ENCODE measurements at places on chromosomes 4 and X.

DNA sequence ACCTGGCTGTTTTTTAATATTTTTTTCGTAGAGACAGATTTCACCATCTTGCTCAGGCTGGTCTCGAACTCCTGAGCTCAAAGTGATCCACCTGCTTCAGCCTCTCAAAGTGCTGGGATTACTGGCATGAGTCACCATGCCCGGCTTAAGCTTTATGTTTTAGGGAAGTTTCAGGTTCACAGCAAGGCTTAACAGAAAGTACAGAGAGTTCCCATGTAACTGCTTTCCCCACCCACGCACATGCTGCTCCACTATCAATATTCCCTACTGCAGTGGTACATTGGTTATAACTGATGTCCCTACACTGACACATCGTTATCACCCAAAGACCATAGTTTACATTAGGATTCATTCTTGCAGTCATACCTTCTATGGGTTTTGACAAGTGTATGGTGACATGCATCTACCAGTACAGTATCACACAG is 62.7 kb downstream of the PRPS1 start:
- DNase-seq, result no peak

DNA sequence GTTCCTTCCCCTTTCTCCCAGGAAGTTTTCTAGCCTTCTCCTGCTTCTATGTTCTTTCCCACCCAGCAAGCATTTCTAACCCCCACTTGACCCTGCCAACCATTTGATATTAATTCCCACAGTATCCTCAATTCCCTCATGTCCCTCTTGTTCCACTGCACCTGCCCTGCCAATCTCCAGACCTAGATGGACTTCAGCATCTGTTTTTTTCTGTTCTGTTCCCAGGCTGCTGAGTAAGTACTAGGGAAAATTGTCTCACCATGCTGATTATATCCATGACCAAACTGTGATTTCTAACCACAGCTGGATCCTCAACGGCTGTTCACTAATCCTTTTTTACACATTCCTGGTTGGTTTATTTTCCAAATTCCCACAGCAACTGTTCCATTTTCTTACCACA is 37.7 kb downstream of the CLCN5 start:
- DNase-seq, result no peak

DNA sequence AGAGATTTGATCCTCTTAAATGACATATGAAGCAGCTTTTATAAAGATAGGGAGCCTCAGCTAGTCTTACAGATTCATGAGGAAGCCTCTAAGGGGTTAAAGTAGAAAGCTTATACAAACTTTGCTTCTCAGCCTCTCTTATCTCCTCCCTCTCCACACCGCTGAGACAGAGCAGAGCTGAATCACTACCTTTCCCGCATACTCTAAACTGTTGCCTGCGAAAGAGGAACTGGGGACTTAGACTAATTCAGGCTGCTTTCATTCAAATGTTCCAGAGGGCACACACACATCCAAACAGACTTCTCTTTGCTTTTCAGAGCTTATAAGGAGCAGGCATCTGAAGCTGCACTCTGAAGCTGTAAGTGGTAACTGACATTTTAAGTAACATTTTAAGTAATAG is at the start of gene SERTM2:
Gene SERTM2 (plus strand): TSS at position 169 of the 400 bp plus-strand sequence. CDS start 7,213 bp downstream, outside the sequence.
- DNase-seq, result no peak

GRCh38 chrX:112270991-112271390 is 188.4 kb upstream of the TRPC5 start:
- no peak for DNase-seq

DNA sequence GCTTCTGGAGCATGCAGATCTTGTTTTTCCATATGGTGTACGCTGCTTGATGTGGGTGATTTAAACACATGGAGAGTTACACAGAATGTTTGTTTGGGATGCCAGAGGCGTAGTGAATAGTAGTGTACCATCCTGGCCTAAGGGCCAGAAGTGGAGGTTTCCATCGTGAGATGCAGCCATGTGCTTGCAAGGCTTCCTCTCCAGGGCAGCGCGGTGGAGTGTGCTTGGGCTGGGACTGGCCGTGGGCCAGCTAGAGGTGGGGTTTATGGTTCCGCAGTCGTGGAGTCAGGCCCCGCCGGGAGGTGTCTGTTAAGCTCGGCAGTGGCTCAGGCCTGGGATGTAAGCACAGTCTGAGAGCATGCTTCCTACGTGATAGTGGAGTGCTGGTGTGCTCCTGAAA is 14.0 kb downstream of the STOX2 start:
- DNase-seq, result no peak

DNA sequence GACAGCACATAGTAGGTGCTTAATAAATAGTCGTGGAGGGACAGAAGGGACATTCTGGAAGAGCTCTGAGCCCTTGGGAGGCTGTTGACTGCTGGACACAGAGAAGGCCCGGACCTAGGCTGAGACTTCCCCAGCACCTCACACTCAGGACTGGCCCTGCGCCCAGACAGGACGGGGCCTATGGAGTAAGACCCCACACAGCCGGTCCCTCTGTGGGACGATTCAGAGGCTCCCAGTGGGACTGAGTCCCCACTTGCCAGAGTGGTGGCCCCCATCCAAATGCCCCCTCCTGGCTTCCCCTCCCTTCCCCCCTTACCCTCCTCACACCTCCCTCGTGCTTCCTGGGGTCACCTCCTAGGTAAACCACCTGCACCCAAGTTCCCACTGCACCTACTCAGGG is 8.9 kb downstream of the ABLIM2 start:
- no peak for DNase-seq

DNA sequence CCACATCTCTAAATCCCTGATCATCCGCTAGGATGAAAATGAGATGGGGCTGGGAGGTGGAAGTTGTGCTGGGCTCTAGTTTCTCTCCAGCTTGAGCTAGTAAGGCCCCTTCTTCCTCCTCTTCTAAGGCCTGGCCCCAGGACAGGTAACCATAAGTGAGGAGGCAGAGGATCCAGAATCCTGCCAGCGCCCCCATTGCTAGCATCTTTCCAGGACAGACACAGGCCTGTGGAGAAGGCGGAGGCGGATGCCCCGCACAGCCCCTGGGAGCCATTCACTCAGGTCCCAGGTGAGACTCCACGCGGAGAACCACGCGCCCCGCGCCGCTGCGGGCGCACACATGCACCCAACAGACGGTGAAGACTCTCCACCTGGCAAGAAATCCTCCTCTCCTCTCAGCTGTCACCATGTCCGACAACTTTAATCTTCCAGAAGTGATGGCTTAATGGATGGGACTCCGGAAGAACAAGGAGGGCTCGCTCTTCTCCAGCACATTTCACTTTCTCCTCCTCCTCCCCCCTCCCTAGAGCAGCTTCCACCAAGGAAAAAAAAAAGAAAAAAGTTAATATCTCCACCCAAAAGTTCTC is 793 bp downstream of the ARSJ start:
- no peak for DNase-seq

DNA sequence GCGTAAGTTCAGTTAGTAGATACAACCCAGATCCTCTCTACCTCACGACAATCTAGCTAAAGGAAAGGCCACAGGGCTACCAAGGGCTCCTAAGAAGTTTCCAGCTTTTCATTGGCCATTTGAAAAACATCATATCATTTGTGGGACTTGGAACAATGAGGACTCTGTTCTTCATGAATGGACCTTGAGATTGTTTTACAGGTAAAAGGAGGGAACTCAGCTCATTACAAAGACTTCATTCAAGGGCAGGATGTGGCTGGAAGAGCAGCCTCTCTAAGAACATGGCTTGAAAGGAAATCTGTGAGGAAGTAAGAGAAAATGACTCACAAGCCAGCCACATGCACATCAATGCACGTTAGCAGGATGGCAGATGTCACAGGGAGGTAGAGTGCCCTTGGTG is 105.9 kb upstream of the SLC7A11 start:
- no peak for DNase-seq

GRCh38 chr4:15043226-15043625 is 40.9 kb downstream of the CPEB2 start:
- DNase-seq, result no peak

DNA sequence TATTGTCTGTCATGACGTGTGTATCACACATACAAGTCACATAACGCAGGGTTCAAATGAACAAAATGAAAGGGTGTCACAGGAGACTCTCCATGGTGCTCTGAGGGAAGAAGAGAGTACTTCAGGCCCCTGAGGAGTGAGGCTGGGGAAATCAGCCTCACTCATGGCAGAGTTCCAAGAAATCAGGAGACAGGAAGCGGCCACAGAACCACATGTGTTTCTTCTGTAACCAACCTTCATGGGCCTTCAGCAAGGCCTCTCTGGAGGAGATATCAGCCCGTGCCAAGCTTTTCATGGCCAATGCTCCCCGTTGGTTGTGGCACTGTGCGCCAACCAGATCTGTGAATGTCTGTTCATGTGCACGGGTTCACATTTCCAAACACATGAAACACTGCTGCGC is 76.0 kb downstream of the NAT8L start:
- DNase-seq, result no peak

DNA sequence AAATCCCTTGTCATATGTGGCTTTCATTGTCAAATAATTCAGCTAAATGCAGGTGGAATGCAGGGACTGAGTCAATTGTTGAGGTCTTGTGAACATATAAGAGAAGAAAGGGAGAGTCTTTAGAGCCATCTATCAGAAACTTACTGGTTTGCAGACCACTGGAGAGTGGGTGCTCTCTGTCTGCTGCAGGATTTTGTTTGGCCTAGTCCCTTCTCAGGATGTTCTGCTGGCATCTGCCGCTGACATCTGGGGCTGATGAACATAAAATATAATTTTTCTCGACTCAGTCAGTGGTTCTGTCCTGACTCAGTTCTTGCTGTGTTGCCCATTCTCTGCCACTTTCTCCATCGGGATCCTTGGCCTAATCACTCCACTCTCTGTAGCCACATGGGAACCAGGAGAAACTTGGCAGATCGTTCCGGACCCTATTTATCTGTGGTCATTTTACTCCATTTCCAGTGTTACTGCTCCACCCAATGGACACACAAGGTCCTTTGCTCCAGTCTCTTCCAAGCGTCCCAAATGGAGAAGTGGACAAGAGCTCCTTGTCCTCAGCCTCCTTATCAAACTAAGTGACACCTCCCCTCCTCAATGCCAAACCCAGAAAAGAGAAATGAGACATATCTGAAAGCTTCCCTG is 436.2 kb downstream of the FAT4 start:
- DNase-seq, result no peak

- DNase-seq, result no peak
These were observed 61.1 kb downstream of the HELT start for GRCh38 chr4:185079271-185079905.

GRCh38 chr4:153247116-153247490 is 42.9 kb downstream of the TRIM2 start:
- no peak for DNase-seq

- DNase-seq, result no peak
These were observed 55.5 kb downstream of the VCX3B start for GRCh38 chrX:8520178-8520577.

DNA sequence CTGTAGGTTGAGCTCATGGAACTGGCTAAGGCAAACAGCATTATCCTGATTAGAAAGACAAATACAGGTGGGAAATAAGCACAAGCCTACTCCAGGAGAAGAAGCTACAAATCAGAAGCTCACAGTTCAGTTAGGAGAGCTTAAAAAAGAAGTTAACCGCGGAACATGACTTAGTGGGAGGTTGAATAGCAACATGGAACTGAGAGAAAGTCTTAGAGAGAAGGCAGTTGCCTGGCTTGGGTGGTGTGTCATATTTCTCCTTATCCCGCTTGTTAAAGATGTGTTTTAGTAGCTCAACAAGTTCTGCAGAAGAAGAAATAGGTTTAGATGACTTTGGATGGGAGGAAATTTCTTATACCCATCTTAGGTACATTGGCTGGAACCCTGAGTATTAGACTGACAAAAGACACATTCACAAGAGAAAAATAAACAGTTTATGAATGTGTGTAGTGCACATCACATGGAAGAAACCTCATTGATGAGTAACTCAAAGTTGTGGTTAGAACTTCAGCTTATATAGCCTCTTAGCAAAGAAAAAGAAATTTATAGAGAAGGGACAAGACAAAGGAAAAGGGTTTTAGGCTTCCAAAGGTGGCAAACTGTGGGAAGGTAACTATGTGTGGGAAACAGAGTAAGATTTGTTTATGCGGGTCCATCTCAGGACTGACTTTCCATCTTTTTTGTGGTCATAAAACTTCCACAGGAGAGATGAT is 37.4 kb upstream of the RXFP1 start:
- DNase-seq, result no peak

DNA sequence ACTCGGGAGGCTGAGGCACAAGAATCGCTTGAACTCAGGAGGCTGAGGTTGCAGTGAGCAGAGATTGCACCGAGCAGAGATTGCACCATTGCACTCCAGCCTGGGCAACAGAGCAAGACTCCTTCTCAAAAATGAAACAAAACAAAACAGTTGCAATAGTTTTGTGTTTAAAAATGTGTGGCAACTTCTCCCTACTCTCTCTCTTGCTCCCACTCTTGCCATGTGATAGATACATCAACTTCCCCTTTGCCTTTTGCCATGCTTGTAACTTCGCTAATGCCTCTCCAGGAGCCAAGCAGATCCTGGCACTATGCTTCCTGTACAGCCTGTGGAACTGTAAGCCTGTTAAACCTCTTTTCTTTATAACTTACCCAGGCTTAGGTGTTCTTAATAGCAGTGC is 52.5 kb upstream of the INTU start:
- no peak for DNase-seq

- no peak for DNase-seq
These were observed 357 bp upstream of the IGBP1 start for GRCh38 chrX:70132877-70133302.

- no peak for DNase-seq
These were observed 136.2 kb downstream of the CDS1 start for GRCh38 chr4:84719115-84719514.

DNA sequence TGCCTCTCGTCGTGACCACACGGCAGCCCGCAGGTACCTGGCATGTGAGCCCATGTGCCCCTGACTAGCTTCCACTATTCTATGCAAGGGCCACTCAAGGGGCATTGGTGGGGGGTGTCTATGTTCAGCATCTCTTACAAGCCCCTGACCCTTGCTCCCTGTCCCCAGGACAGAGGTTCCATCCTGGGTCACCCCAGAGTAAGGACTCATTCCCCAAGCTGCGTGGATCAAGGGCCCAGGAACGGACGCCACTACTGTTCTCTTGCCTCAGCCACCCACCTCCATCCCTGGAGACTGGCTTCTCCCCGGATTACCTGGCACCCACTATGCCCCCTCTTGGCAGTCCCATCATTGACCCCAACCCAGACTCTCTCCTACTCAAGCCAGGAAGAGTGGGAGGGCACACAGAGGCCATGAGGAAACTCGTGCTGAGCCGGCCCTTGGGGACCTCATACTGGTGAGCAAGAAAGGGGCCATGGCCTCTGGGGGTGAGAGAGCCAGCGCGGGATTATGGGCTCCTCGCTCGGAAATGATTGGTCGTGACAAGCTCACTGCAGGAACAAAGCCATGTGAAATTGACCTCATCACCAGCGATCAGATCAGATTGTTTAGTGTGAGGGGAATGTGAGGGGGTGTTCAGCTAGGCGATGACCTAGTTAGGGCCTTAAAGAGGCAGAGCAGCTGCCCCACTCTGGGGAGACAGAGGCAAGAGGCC is 50.1 kb upstream of the PJA1 start:
- no peak for DNase-seq

- no peak for DNase-seq
These were observed 61.4 kb downstream of the KLHL4 start for GRCh38 chrX:87578978-87579377.

DNA sequence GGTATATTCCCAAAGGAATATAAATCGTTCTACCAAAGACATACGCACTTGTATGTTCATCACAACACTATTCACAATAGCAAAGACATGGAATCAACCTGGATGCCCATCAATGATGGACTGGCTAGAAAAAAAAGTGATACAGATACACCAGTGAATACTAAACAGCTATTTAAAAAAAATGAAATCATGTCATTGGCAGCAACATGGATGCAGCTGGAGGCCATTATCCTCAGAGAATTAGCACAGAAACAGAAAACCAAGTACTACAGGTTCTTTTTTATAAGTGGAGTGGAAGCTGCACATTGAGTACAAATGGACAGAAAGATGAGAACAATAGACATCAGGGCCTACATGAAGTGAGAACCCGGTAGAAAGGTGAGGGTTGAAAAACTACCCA is 81.4 kb downstream of the ANTXR2 start:
- DNase-seq, result no peak
